ENCODE measurements at places on chromosomes 12 and 14.
A peak's percentile ranks its signal among the peaks of the same experiment; 100 is the strongest.

GRCh38 chr12:19666070-19666469 lies 226.8 kb downstream of the AEBP2 start:
- DNase-seq: no peak

GRCh38 chr12:2244013-2244861 lies 191.4 kb downstream of the CACNA1C start:
- peak; percentile 86 for DNase-seq

GRCh38 chr14:54465654-54466053 lies 23.1 kb downstream of the GMFB start:
- no peak for DNase-seq

DNA sequence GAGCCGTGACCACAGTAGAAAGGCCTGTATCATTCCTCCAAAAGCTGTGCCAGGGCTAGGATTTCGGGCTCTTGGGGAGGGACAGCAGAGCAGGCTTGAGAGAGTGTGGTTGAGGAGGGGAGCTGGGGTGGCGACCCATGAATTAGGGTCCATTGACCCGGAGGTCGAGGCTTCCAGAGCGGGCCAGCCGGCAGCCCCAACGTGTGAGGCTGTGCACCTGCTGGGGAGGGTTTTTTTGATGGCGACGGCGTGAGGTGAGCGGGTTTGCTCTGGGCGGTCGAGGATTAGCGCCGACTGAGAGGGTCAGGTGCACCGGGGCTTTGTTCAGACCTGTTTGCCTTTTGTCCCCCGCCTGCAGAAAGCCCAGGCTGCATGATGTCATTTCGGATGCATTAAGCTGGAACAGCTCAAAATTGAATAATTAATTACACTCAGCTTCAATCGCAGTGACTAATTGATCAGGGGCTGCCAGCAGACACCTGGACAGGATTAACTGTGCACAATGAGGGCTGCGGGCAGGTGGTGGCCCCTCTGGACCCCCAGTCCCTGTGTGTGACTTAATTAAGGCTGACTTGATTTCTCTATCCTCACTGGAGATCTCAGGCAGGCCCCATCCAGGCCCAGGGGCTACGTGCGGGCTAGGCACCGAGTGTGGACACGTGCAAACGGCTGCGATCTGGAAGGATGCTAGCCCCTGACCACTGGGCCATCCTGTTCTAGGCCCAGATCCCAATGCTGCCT lies 42.1 kb upstream of the MEG3 start:
- DNase-seq: no peak

DNA sequence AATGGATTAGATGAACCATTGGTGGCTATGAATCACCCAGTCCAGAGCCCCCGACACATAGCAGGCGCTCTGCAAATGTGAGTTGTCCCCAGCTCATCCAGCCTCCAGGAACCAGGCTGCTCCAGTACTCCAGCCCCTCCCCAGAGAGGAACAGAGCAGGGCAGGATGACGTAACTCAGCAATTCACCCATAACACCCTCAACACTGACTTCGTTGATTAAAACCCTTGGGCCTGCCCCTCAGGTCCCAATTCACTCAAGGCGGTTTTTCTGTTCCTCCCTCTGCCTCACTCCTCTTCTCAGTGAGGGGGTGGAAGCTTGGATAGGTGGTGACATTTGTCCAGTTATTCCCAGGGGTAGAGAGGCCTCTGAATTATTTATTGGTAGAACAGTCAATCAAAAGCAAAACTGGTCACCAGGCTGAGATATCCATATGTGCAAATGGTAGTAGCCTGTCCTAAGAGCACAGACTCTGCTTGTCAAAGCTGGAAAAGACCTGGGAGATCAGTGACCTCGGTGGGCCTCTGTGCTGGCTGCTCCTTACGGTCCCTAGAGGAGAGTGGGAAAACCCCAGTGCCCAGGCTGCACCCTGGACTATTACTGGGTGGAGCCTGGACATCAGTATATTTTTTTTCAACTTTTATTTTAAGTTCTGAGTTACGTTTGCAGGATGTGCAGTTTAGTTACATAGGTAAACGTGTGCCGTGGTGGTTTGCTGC lies 97.0 kb downstream of the CMKLR1 start:
- DNase-seq: peak; percentile 13

- DNase-seq: peak; percentile 86
These were observed 1.8 kb downstream of the AHNAK2 start for GRCh38 chr14:104976198-104977007.

- no peak for DNase-seq
These were observed 43.3 kb upstream of the LRRK2 start for GRCh38 chr12:40181490-40181889.

- peak; percentile 45 for DNase-seq
These were observed 197.0 kb downstream of the DAD1 start for GRCh38 chr14:22391908-22392565.

DNA sequence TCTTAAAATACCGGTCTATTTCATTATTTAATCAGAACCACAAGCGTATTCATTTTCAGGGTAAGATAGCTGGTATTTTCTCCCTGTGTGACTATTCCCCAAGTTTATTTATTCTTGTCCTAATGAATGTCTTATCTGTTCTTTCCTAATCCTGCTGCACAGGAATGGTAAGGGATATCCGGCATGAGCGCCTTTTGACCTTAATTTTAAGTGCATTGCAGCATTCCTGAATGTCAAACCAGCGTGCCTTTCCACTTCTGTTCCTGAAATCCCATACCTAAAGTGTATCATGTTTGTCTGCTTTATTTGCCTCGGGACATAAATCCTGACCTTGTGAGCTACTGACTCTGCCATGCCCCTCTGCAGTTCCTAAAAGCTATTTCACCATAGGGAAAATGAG lies 1713.2 kb upstream of the FLRT2 start:
- DNase-seq: peak; percentile 28
